Activated T-helper 1 cell treated with anti-CD3 and anti-CD28 coated beads, Interleukin-2, amount 50 U/mL, for 16 hours (primary cell): ENCODE measurements at places on chromosomes 5 and 9.

DNA sequence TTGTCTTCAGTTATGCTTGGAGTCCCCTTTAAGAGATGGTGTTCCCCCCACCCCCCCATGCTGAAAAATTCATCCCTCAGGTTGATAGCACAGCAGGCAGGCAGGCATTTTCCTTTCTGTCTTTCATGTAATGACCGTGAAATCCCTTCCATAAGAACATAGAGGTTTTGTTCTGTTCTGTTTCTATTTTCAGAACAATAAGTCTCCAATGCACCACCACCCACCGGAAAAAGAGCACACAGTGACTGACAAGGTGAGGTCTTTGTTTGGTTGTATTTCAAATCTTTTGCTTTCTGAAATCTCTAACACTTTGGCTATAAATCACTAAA is 52.4 kb downstream of the DMRT2 start:
- DNase-seq = no peak

- DNase-seq = no peak
Observed at GRCh38 chr5:117682416-117682815, 1107.8 kb upstream of the SEMA6A start.

- DNase-seq = peak; percentile 12
Observed at GRCh38 chr5:96657068-96657467, 5.1 kb upstream of the CAST start.

DNA sequence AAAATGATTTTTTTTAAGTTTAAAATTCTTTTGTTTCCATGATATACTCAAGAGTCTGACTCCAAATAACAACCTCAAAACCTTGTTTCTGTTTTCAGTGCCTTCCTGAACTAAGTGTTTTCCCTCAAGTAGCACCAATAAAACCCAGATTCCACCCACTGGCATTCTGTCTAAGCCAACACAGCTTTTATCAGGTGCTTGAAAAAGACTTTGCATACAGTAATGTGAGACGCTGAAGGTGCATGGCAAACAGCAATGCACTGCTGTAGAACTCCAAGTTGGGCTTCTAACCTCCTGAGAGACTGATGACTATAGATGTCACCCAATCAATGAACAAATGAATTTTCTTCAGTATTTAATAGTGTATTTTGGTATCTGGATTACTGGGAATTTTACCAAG is 95.7 kb downstream of the NFIB start:
- no peak for DNase-seq

DNA sequence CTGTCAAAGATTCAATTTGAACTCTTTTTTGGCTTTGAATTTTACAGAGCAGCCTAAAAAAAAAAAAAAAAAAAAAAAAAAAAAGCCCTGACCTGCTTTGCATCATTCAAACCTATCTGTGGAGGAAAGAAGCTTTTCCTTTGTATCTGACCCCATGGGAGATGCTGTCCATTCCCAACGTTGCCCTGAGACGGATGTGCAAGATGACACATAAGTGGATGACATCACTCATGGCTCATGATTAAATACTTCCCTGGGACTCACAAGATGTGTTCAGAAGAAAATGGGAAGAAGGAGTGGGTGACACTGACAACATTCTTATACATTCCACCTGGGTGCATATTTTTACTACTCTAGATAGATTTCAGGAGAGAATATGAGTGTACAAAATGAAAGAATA is 245.7 kb upstream of the ELAVL2 start:
- DNase-seq = no peak

GRCh38 chr5:132768485-132768868 is 8.6 kb downstream of the SEPTIN8 start:
- DNase-seq = no peak

DNA sequence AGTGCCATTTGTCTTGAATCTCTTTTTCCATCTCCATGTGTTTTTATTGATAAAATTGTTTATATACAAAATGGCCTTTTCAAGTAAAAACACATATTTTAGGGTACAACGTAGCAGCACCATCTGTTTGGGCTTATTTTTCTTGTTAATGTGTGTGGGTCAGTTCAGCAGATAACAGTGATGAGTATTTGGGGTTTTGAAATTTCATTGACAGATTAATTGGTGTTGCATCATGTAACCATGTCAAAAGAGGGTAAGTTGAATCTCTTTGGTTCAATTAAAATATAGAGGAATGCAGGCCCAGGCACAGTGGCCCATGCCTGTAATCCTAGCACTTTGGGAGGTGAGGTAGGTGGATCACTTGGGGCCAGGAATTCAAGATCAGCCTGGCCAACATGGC is 20.0 kb upstream of the PURA start:
- DNase-seq = no peak

DNA sequence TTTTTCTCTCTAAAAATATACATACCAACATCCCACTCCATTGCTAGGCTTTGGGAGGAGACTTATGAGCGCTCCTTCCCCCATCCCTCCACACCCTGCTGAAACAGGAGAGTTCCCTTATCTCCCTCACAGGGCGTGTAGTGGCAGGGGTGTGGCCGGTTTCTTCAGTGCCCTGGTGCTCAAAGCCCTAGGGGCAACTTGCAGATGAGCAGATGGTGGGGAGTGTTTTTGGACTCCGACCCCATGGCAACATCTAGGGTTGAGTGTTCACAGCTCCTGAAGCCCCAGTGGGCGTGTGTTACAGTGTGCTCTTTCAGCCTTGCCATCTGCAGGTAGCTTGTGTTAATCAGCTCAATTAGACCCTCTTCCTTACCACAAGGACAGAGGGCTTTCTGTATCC is 409.5 kb downstream of the MAT2B start:
- DNase-seq = no peak

DNA sequence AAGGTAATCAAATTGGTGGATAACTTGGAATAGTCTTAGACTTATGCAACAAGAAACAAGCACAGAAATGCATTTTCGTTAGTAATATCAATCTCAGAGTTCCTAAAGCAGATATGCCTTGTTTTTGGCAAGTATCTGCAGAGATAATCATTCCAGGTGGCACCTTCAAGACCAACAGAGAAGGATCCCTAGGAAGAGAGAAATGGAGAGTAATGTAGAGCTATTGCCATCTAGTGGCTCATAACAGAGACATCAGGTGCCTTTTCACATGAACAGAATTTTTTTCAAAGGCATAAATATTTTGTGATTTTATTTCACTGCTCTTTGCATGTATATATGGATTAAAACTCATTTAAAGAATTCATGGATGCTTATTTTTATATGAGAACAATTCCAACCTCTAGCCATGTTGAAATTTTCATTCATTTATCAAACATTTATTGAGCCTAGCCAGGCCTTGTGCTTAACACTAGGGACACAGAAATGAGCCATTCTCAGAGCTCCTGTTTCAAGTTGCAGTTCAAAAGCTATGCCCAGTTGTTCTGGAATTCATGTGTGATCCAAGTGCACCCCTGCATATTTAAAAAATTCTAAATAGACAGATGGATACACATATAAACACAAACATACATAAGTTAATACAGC is 117.5 kb upstream of the OR13F1 start:
- no peak for DNase-seq

DNA sequence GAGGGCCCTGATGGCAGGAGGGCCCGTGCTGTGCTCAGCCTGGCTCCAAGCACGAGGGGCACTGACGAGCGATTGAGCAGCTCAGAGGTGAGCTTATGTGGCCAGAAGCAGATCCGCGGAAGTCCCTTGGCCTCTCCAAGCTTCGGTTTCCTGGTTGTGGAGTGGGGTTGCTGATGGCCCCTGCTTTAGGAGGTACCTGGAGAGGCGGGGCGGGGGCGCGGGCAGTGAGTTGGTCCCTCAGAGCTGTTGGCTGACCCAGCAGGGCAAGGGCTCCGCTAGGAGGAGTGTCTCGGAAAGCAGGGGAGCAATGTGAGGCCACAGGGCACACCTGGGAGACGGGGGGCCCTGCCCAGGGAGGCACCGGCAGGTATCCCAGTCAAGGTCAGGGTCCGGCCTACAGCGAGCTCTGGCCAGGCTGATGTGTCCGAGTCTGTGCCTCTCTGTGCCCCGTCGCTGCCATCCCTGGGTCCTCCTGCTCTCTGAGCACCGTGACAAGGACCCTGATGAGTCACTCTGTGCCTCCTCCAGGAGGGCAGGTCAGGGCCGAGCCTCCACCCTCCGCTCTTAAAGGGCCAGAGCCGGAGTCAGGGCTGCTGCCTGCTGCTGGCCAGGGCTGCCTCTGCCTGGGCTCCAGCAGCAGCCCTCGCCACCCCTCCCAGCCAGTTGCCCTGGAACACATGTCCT is 14.8 kb downstream of the NCS1 start:
- DNase-seq = no peak

GRCh38 chr5:82351754-82352145 is 73.6 kb upstream of the RPS23 start:
- no peak for DNase-seq
